ENCODE measurements at places on chromosomes 16 and 17. TPM values are rescaled to one million over a fixed set of nuclear protein-coding genes. Genes with fewer than 3 reads are reported as not detected.

- H3K4me1 ChIP-seq, result peaks cover 22% of the 10 kb centered on the region
- no peak overlapping the region for H3K4me3 ChIP-seq
- no peak overlapping the region for H3K27ac ChIP-seq
- H3K27me3 ChIP-seq, result no peaks in the 10 kb centered on the region
These were observed 4.9 kb downstream of the SOX9 start for GRCh38 chr17:72125742-72126141.

DNA sequence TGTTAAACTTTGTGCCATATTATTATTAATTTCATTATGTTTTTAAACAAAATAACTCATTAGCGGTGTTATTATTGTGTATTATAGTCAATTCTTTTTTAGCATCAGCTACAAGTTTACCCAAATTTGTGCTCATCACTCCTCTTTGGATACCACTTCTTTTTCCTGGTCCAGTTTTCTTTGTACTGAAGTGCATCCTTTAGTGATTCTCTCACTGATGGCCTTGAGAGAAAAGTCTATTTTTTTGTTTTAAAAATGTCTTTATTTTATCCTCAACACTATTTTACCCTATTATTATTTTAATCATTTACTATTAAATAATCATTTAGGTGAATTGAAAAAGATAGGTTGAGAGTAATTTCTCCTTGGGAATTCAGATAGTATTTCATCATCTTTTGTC lies 99.2 kb downstream of the RGS9 start:
- H3K27me3 ChIP-seq, result no peaks in the 10 kb centered on the region
- H3K4me3 ChIP-seq, result no peak overlapping the region
- H3K27ac ChIP-seq, result no peak overlapping the region
- H3K36me3 ChIP-seq, result no peaks in the 10 kb centered on the region

DNA sequence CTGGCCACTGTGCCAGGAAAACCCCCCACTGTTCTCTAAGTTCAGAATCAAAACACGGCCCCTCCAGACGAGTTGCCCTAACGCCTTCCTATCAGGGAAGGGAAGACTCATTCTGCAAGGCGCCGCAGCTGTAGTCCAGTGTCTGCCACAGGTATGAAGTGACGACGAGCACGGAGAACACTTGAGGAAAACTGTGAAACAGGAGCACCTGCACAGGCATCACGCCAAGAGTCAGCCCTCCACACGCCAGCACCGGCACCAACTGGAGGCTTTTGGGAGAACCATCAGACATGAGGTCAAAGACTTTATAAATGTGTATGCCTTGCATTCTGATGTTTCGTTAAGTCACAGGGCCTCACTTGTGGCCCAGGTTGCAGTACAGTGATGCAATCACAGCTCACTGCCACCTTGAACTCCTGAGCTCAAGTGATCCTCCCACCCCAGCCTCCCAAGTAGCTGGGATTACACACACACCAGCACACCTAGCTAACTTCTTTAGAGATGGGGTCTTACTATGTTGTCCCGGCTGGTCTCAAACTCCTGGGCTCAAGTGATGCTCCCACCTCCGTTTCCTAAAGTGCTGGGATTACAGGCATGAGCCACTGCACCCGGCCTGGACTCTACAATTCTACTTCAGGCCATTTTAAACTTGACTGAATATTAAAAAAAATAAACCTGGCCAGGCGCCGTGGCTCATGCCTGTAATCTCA lies 22.9 kb downstream of the KLHDC4 start:
- H3K27me3 ChIP-seq, result no peaks in the 10 kb centered on the region
- H3K4me3 ChIP-seq, result no peak overlapping the region
- H3K4me1 ChIP-seq, result no peaks in the 10 kb centered on the region
- DNase-seq, result no peak
- H3K36me3 ChIP-seq, result peaks cover 2% of the 10 kb centered on the region

- no peaks in the 10 kb centered on the region for H3K27me3 ChIP-seq
- no peak overlapping the region for H3K27ac ChIP-seq
- DNase-seq, result no peak
- H3K4me3 ChIP-seq, result peak overlapping the region; percentile 10
These were observed 279.3 kb upstream of the KIF2B start for GRCh38 chr17:53543472-53543871.

- no peak overlapping the region for H3K4me3 ChIP-seq
- H3K4me1 ChIP-seq, result no peaks in the 10 kb centered on the region
- DNase-seq, result no peak
- H3K27me3 ChIP-seq, result no peaks in the 10 kb centered on the region
These were observed 32.5 kb upstream of the FA2H start for GRCh38 chr16:74807052-74807646.

Gene ICAM2
- total RNA-seq, result 46.6 TPM

Gene CUEDC1
- total RNA-seq, result 32.7 TPM

DNA sequence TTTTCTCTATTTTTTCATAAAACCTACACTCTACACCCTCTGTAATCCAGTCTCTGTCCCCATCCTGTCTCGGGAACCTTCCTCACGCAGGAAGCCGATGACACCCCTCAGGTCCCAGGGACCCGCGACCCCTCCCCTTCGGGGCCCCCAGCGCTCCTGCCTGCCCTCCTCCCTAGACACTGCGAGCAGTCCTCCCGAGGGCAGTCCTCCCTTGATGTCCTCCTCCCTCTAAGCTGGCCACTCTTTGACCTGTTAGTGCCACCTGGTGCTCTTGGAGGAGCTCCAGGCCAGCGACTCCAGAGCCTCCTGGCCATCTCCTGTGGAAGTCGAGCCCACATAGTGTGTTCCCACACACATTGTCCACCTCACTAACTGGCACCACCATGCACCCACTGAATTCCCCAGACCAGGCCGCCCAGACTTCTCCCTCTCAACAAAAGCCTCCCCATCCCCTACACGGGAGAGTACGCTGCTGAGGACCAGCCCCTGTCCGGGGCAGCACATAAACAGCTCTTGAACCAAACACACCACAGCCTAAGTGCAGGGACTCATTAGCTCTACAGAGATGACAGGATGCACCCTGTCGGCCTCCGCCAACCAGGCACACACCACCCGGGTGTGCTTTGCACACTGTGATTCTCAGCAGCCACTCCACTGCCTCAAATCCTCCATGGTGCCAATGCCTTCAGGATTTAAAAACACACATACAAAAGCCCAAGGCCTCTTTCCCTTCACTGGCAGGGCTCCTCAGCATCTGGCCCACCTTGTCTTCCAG lies 9.3 kb downstream of the OSBPL7 start:
- no peaks in the 10 kb centered on the region for H3K27me3 ChIP-seq
- no peak overlapping the region for H3K27ac ChIP-seq
- H3K4me3 ChIP-seq, result no peak overlapping the region

- no peaks in the 10 kb centered on the region for H3K27me3 ChIP-seq
- H3K4me3 ChIP-seq, result no peak overlapping the region
- no peaks in the 10 kb centered on the region for H3K36me3 ChIP-seq
These were observed 265.2 kb downstream of the XYLT1 start for GRCh38 chr16:17205279-17206211.

GRCh38 chr16:10402975-10403374 lies 17.1 kb downstream of the ATF7IP2 start:
- no peaks in the 10 kb centered on the region for H3K27me3 ChIP-seq
- no peaks in the 10 kb centered on the region for H3K36me3 ChIP-seq
- no peak overlapping the region for H3K27ac ChIP-seq
- no peaks in the 10 kb centered on the region for H3K4me1 ChIP-seq
- no peak for DNase-seq

Gene CCDC144A
- 36.3 TPM for total RNA-seq

Gene TMEM238L
- total RNA-seq, result not detected

Gene SRCIN1
- not detected for total RNA-seq

DNA sequence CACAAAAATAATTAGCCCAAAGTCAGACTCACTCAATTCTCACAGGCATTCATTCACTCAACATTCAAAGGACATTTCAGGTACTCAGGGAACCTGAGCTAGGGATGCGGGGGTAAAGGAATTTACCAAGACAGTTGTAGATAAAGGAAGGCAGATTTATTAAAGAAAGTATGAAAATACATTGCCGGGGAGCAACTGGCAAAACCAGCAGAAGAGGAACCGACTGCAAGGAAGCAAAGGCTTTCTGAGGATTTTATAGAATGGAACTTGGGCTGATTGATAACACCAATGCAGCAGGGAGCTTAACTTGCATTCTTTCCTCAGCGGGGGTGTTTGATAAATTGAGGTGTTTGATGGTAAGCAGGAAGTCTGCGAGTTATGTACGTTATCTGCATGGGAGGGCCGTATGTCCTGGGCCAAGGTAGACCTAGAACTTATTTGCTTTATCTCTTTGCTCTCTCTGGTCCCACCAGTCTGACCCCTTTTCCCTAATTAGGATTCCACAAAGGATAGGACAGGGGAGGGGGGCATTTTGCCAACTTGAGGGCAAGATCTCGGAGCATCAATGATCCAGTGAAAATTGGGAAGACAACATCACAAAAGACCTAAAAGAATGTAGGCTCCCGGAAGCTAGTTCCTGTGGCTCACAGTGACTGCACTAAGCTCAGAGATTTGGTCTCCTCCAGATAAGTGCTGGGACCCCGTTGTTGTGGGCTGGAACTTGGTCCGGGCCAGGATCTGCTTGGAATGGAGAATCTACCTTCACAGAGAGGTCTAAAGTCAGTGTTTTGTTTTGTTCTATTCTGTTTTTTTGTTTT lies 5.8 kb upstream of the MT3 start:
- no peak overlapping the region for H3K4me3 ChIP-seq
- H3K27ac ChIP-seq, result no peak overlapping the region
- H3K4me1 ChIP-seq, result no peaks in the 10 kb centered on the region
- H3K27me3 ChIP-seq, result peaks cover 6% of the 10 kb centered on the region

DNA sequence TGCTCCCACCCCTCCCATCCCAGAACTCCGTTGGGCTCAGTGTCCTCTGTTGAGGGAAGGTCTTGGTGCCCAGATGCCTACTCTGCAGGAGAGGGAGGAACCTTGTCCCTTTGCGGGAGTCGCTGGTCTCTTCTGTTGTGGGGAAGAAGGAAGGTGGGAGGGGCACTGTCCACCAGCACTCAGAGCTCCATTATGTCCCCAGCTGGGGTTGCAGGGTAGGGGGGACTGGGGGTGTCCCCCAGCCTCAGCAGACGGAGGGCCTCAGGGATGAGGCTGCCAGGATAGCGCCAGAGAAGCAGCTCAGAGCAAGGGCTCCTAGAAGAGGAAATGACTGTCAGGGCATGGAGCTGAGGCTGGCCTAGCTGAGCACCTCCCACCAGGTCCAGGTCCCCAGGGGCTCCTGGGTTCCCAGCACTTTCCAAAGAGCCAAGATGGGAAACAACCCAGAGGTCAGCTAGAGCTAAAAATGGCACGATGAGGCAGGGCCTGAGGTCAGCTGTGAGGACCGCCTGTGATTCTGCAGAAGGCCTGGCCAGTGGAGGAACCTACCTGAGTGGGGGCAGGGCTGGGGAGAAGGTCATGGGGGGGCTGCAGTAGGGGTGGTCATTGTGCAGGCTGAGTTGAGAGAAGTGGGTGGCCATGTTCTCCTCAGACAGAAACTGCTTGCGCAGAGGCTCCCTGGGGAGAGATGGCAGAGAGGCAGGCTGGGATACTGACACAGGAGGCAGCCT lies 893 bp downstream of the HCFC1R1 start:
- H3K4me3 ChIP-seq, result peak overlapping the region; percentile 98
- H3K4me1 ChIP-seq, result peaks cover 39% of the 10 kb centered on the region
- peak overlapping the region; percentile 100 for H3K27ac ChIP-seq
- H3K36me3 ChIP-seq, result peaks cover 12% of the 10 kb centered on the region
- DNase-seq, result peak; percentile 45
- no peaks in the 10 kb centered on the region for H3K27me3 ChIP-seq

Gene MYH8
- not detected for total RNA-seq

Gene CAMTA2
- 34.0 TPM for total RNA-seq

- peaks cover 11% of the 10 kb centered on the region for H3K4me1 ChIP-seq
- H3K27me3 ChIP-seq, result no peaks in the 10 kb centered on the region
- H3K36me3 ChIP-seq, result no peaks in the 10 kb centered on the region
- no peak overlapping the region for H3K27ac ChIP-seq
These were observed 4.1 kb downstream of the PRCD start for GRCh38 chr17:76543826-76544545.

DNA sequence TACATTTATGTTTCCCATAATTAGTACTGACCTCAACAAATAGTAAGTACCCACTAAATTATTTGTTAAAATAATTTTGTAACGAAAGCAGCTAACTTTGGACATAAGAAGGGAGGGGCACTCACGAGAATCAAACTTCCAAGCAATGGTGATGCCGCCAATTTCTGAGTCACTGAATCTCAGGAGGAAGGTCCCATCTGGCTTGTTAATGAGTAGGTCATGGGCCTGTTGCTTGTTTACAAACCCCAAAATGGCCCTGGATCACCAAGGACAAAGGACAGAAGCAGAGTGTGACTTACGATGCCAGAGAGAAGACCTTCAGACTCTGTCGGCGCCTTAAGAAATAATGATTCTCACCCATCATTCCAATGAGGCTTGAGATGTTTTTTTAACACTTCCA lies 15.8 kb upstream of the GHDC start:
- no peaks in the 10 kb centered on the region for H3K4me1 ChIP-seq
- no peak overlapping the region for H3K4me3 ChIP-seq
- H3K27ac ChIP-seq, result no peak overlapping the region
- DNase-seq, result no peak

DNA sequence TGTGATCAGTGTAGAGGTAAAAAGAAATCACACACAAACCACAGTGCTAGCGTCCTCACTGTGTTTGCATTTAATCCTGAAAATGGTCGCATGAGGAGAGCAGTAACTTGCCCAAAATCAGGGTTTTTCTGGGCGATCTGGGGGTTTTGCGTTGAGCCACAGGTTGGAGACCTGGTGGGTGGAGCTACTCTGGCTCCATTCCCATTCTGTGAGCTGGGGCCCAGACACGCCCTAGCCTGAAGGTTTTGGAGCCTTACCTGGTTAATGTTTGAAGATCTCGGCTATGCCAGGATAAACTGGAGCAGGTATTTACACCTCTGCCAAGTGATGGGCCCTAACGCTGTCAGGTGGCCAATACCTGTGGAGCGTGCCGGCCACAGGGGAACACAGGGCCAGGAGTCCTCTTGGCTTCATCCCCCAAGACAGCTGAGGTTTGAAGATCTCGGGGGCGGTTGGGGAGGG lies 48.4 kb downstream of the MPRIP start:
- no peak overlapping the region for H3K27ac ChIP-seq
- peaks cover 13% of the 10 kb centered on the region for H3K4me1 ChIP-seq
- H3K4me3 ChIP-seq, result no peak overlapping the region
- H3K27me3 ChIP-seq, result no peaks in the 10 kb centered on the region
- DNase-seq, result no peak

DNA sequence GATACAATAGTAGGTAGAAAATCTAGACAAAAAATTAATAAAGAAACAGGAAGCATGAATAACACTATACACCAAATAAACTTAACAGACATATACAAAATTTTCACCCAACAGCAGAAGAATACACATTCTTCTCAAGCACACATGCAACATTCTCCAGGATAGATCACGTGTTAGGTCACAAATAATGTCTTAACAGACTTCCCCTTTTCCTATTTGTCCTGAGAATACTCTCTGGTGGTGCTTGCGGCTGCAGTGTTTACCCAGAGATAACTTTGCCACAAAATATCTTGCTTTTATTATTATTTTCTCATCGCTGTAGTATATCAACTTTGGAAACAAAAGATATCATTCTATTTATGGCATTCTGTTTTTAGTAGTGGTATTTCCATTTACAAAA lies 40.6 kb upstream of the ZNF267 start:
- no peak for DNase-seq
- no peaks in the 10 kb centered on the region for H3K36me3 ChIP-seq
- H3K4me1 ChIP-seq, result no peaks in the 10 kb centered on the region
- H3K27me3 ChIP-seq, result no peaks in the 10 kb centered on the region
- H3K27ac ChIP-seq, result no peak overlapping the region

Gene TPSB2
- total RNA-seq, result 198 TPM
